Neural crest cell (in vitro differentiated cells): ENCODE measurements at places on chromosomes 1 and 21.

DNA sequence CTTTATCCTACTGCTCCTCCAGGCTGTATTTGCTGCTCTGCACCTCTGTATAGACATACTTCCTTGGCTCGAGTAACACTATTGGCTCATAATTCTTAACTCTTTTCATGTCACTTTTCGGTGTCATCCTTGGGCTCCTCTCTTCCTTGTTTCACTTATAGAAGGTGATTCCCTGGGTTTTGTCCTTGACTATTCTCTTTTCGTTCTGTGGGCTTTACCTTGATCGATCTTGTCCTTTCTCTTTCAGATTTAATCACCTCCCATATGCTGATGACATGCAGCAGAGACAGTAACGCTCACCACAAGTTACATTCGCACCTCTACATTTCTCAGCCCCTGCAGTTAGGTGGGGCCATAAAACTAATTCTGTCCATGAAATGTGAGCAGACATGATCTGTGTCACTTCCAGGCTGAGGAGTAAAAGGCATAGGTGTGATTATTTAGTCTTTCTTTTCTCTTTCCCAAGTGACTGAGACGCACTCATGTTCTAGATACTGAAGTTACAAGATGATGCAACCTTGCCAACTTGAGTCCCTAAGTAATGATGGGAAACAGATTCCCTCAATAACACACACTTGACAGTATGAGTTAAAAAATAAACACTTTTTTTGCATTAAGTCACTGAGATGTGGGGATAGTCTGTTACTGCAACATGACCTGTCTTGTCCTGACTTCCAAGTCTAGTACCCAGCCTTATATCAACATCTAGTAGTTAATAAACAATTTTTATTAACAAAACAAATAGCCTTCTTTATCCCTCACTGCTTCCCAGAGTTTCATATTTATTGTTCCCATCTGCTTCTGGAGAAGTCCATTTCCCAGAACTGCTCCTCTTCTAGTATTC is 49.9 kb upstream of the HAO2 start:
- no peak for DNase-seq

- no peak for DNase-seq
Observed at GRCh38 chr1:7721940-7722669, 49.0 kb upstream of the VAMP3 start.

DNA sequence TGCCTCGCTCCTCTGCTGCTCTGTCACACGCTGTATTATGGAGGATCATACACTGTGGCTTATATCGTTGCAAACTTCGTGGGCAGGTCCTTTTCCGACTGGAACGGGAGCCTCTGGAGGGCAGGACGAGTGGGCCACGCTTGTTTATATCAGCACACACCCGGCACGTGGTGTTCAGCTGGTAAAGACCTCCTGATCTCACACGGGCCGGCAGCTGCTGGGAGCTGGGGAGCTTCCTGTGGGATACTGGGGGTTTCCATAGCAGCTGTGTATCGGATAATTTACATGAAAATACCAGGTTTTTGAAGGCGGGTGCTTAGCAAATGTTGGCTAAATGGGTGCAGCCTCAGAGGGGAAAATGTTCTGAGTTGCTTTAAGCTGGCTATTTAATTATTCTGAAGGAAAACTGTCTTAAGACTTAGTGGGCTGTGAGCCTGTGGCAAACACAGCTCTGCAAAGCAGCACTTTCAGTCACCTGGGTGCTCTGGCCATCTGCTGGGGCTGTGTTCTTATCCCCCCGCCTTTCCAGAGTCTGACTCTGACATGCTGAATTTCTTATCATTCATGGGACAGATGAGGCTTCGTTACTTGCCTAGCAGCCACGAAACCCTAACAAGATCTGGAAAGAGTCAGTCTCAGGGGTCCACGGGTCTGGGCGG is 103.6 kb upstream of the GCLM start:
- DNase-seq = no peak

GRCh38 chr1:236604905-236605806 is 840 bp upstream of the HEATR1 start:
- no peak for DNase-seq

DNA sequence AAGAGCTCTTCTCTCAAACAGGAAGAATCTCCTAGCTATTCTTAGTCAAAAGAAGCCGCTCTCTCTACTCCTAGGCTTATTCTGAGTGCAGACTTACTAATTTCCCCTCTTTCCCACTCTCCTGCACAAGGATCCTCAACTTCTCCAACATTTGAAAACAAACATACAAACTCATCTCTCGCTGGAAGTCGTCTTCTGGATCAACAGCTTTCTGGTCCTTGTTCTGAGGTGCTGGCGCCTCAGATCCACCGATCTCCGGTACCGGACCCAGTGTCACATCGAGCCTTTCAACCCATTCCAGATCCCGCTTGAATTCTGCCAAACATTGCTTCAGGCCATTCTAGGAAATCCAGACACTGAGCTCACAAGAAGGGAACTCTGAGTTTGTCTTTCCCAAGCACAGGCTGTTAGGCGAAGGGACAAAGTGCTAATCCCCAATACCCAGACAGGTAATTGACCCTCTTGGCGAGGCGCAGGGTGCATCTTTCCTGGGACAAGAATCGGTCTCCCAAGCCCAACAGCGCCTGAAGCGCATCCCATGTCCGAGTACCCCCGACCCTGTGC is 696 bp downstream of the EBNA1BP2 start:
- DNase-seq = no peak

GRCh38 chr1:155976062-155976912 is 2.1 kb downstream of the ARHGEF2 start:
- no peak for DNase-seq

- no peak for DNase-seq
Observed at GRCh38 chr1:36182734-36183133, 26.8 kb downstream of the MAP7D1 start.

DNA sequence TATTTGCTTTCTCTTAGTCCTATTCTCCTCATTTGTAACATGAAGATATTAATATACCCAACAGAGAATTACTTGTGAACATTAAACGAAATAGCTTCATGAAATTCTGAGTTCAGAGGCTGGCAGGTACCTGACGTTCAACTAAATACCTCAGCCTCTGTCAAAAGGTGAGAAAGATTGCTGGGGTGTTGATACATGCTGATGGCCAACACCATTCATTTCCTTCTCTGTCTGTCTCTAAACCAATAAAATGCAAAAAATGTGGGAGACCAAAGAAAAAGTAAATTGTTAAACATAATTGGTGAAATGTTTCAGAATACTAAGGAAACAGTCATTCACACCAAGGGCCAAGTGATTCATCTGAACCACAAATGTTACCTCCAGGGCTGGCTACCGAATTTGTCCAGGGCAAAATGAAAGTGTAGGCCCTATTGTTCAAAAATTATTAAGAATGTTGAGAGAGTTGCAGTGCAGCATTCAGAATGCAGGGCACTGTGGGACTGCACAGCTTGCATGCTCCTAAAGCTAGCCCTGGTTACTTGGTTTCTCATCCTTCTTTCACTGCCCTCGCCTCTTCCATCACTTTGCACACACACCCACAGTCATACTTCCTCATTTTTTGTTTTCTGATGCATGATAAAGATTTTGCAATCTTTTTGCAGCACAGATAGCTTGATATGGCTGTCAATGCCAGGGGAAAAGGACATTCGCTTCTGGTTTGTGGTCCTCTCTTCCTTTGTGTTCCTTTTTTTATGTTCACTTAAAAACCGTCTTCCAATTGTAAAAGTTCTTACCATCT is 414.3 kb upstream of the NR5A2 start:
- DNase-seq = no peak

- no peak for DNase-seq
Observed at GRCh38 chr1:57796616-57797015, 372.8 kb upstream of the DAB1 start.

DNA sequence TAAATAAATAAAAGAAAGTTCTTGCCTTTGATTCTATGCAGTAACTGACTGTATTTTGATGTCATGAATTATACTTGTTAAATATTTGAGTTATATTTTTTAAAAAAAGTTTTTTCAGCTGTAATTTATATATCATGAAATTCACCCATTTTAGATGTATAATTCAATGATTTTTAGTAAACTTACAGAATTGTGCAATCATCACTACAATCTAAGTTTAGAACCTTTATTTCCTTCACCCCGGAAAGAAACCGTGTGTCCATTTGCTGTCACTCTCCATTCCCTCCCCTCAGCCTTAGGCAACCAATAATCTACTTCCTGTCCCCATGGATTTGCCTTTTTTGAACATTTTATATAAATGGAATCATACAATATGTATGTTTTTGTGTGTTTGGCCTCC is 32.5 kb upstream of the DISC1 start:
- DNase-seq = no peak

- DNase-seq = no peak
Observed at GRCh38 chr1:64826991-64827390, 82.1 kb downstream of the RAVER2 start.

GRCh38 chr21:43369596-43370090 is 57.3 kb downstream of the SIK1 start:
- no peak for DNase-seq

- DNase-seq = no peak
Observed at GRCh38 chr1:222225316-222225691, 322.6 kb downstream of the HHIPL2 start.

- DNase-seq = no peak
Observed at GRCh38 chr1:28078680-28079626, 9.5 kb downstream of the EYA3 start.

- DNase-seq = peak; percentile 53
Observed at GRCh38 chr21:26715878-26716506, 129.2 kb downstream of the ADAMTS1 start.

GRCh38 chr1:166432655-166433054 is 265.9 kb upstream of the FAM78B start:
- no peak for DNase-seq
